Cortex of kidney (tissue), 1 donor: ENCODE measurements at places on chromosomes 1 and 21.

- DNase-seq, result no peak
Measured at GRCh38 chr1:231074046-231074445, 34.0 kb upstream of the FAM89A start.

DNA sequence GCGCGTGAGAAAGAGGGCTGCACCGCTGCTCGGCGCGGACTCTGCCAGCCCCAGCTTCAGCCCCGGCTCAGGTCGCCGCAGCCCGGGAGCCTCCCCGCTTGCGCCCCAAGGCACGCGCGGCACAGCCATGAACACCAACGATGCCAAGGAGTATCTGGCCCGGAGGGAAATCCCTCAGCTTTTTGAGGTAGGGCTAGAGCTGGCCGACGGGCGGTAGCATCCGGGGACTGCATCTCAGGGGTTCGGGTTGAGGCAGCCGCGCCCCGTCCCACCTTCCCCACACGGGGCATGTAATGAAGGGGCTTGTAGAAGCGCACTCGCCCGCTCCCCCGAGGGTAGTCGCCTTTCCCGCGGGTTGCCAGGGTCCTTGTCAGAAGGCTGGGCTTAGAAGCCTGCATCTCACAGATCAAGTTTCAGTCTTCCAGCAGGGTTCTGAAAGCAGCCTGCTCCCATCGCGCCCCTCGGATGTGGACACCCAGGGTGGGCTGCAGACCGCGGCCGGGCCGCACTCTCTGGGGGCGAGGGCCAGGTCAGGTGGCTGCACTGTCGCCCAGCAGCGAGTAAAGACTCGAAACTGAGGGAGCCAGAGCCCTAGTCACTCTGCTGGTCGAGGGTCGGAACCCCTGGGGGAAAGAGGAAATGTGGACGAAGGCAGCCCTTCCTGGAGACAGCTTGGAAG lies 507 bp downstream of the AK5 start:
- no peak for DNase-seq

- no peak for DNase-seq
Measured at GRCh38 chr1:232145768-232146167, 484.2 kb downstream of the SIPA1L2 start.

GRCh38 chr1:1470626-1471388 lies 758 bp upstream of the ATAD3B start:
- DNase-seq, result no peak

GRCh38 chr1:88247666-88248065 lies 436.4 kb upstream of the PKN2 start:
- no peak for DNase-seq
